Lower lobe of right lung (tissue), 2 donors: ENCODE measurements at places on chromosomes 4 and X.

- no peak for DNase-seq
These were observed 243.1 kb upstream of the TENM3 start for GRCh38 chr4:182000077-182000476.

- DNase-seq: no peak
These were observed 139.6 kb downstream of the CRLF2 start for GRCh38 chrX:1072637-1073377.

- DNase-seq: peak; percentile 47
These were observed 28.8 kb downstream of the PPP2R3B start for GRCh38 chrX:357693-358471.

GRCh38 chr4:119337010-119337409 is 15.1 kb upstream of the FABP2 start:
- DNase-seq: no peak

GRCh38 chrX:152831391-152831790 is 528 bp downstream of the NSDHL start:
- no peak for DNase-seq

DNA sequence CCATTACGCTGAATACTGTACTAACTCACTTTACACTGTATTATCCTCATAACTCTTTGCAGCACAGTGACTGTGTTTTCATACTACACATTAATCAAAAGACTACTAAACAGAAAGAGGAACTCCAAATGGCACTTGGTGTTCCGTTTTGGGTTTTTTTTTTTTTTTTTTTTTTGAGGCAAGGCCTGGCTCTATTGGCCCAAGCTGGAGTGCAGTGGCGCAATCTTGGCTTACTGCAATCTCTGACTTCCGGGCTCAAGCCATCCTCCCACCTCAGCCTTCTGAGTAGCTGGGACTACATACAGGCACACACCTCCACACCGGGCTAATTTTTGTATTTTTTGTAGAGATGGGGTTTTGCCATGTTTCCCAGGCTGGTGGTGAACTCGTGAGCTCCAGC is 10.7 kb downstream of the KLHL8 start:
- peak; percentile 86 for DNase-seq

- DNase-seq: no peak
These were observed 46.1 kb downstream of the C4orf46 start for GRCh38 chr4:158625544-158625943.

- DNase-seq: peak; percentile 73
These were observed 31.7 kb downstream of the COQ2 start for GRCh38 chr4:83252782-83253405.

- no peak for DNase-seq
These were observed 24.8 kb upstream of the CRMP1 start for GRCh38 chr4:5917672-5918071.

GRCh38 chrX:104166735-104167436 is 633 bp downstream of the FAM199X start:
- DNase-seq: no peak

DNA sequence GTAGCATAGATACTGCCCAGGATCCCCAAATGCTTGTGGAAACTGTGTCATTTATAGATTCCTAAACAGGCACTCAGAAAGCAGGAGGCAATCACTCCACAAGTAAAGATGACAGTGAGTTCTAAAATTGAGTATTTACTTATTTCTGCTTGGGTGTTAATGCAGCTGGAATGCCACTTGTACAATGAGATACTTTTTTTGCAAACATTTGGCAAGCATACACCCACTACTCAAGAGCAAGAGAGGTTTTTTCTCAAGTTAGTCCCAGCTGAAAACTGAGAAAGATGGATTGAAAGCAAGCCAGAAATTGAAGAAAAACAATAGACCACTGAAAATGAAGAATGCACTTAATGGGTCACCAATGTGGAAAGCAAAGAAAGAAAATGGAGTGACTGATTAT is 22.5 kb downstream of the GABRA3 start:
- DNase-seq: no peak

DNA sequence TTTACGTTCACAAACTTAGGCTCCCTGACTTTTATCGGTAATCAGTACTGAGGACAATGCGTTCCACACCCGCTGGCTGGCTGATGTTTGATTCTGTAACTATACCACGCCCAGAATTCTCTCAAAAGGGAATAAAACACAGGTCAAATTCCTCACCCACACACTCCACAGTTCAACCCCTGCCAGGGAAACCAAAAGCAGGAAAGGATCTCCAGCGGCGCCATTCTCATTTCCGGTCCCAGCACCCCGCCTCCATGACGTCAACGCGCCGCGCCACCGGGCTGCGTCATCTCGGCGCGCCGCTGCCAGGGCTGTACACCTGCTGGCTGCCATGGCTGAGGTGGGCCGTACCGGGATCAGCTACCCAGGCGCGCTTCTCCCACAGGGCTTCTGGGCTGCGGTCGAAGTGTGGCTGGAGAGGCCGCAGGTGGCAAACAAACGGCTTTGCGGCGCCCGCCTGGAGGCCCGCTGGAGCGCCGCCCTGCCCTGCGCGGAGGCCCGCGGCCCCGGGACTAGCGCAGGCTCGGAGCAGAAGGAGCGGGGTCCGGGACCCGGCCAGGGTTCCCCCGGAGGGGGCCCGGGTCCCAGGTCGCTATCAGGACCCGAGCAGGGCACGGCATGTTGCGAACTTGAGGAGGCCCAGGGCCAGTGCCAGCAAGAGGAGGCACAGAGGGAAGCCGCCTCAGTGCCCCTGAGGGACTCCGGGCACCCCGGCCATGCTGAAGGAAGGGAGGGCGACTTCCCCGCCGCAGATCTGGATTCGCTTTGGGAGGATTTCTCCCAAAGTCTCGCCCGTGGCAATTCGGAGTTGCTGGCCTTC is at the start of the genes ACOX3 and TRMT44:
Gene ACOX3 (minus strand): TSS at position 232 of the 820 bp plus-strand sequence. CDS start 24,202 bp downstream, outside the sequence.
Gene TRMT44 (plus strand): TSS at position 286 of the 820 bp plus-strand sequence. CDS start 46 bp downstream, at position 332.
- DNase-seq: peak; percentile 93

- no peak for DNase-seq
These were observed 33.5 kb upstream of the IGSF1 start for GRCh38 chrX:131322651-131323050.

DNA sequence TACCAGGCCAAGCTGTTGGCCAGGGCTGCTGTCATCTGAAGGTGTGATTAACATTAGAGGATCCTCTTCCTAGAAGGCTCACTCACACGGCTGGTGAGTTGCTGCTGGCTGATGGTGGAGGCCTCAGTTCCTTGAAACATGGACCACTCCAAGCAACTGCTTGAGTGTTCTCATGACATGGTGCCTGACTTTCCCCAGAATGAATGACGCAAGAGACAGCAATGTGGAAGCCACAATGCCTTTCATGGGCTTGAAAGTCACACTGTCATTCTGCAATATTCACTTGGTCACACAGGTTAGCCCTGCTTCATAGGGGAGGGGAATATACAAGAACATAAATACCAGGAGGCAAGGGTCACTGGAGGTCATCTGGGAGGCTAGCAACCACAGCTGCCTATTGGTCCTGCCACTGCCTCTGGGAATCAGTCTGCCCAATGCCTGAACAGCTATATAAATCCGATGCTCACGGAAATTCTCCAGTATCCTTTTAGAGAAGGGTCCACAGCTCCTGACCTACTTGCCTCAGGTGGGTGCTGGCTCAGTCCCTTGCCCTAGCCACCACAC is 97.1 kb upstream of the MAML3 start:
- no peak for DNase-seq

DNA sequence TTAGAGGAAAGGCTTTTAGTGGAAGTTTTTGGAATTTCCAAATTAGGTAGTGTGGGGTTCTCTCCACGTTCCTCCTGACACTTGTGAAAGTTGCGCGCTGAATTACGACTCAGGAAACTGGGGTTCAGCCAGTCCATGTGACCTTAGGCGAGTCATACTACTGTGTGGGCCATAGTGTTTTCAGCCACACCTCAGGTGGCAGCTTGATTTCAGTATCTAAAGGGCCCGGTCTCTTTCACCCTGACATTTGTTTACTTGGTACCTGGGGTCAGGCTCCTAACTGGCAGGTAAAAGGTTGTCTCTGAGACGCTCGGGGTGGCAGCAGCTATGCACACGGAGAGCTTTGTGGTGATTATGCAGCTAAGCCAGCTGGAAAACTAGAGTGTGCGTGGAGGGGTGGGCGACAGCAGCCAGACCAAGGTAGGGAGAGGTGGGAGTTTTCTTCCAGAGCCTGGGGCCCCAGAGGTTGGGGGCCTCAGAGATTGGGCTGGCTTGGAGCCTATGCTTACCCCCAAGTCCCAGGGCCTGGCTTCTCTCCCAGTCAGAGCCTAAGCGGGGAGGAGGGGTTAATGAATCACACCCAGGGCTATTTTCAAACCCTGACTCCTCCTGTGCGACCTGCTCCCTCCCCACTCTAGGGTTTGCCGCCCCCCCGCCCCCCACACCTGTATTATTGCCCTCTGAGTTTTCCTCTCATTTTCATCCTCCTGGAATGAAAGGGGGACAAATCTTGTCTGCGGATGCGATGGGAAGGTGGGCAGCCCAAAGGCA is 47.2 kb downstream of the STARD8 start:
- DNase-seq: no peak

- no peak for DNase-seq
These were observed 31.5 kb downstream of the GPR174 start for GRCh38 chrX:79176028-79176427.

GRCh38 chrX:120857240-120857639 is 18.4 kb downstream of the CT47B1 start:
- DNase-seq: no peak

GRCh38 chr4:94274912-94275311 is 67.2 kb downstream of the SMARCAD1 start:
- DNase-seq: no peak

DNA sequence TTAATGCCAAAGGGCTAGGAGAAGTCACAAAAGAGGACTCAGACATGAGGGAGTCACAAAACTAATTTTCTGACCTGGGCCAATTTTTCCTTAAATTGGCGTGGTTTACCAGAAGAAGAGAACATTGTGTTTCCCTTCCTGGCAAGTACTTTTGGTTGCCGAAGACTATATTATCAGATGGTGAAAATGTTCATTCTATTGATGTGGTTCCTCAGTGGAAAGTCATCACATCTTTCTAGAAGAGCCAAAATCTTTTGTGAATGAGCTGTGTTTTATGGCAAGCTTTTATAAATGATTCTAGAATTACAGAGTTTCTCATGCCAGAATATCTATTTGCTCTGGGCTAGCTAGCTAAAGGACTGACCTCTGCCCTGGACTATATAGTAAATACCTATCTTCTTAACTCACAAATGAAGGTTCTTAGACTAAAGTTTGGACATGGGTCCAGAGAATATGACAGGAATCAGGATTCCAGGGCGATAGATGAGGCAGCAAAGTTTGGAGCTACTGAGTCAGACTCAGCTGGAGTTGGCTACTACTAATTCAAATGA is 288.9 kb downstream of the IL1RAPL2 start:
- DNase-seq: no peak

- no peak for DNase-seq
These were observed 36.6 kb upstream of the PDK3 start for GRCh38 chrX:24428516-24428915.

- no peak for DNase-seq
These were observed 10.4 kb downstream of the ANOS1 start for GRCh38 chrX:8721536-8721935.

GRCh38 chrX:153902385-153902784 is 2.1 kb upstream of the AVPR2 start:
- DNase-seq: no peak

DNA sequence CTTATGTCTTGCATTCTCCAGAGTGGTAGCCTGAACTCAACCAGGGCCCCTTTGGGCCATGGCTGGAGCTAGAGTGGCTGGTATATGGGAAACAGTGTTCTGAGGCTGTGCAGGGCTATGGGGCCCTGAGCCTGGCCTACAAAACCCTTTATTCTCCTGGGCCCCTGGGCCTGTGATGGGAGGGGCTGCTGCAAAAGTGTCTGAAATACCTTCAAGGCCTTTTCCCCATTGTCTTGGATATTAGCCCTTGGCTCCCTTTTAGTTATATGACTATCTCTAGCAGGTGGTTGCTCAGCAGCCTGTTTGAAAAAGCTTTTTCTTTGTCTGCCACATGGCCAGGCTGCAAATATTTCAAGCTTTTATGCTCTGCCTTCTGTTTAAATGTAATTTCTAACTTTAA is 22.5 kb downstream of the APOOL start:
- no peak for DNase-seq

DNA sequence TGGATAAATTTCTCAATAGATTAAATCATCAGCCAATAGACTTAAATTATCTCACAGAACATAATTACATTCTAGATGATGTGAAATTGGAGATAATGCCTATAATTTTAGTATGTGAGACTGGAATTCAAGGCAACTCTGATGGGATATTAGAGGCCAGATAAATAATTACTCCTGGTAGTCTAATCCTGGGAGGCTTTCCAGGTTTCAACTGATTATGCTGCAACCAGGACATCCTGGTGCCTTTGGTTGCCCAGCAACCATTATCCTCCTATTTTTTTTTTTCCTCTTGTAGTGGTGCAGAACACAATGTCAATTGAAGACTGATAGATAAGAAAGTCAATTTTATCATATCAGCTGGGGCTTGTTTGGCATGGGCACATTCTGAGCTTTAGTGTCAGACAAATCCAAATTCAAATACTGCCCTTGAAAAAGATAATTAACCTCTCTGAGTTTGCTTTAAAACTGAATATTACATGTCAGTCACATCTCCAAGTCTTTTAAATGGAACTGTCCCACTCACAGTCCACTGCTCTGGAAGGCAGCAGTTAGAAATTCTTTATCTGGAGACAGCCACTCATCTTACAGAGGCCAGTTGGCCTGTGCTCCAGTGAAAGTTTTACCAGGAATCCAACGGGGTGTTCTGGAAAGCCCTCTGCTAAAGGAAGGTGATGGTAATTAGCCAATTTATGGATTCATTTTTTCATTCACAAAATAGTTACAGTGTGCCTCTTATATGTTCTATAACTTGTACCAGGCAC is 95.3 kb upstream of the GUCY1A1 start:
- no peak for DNase-seq

DNA sequence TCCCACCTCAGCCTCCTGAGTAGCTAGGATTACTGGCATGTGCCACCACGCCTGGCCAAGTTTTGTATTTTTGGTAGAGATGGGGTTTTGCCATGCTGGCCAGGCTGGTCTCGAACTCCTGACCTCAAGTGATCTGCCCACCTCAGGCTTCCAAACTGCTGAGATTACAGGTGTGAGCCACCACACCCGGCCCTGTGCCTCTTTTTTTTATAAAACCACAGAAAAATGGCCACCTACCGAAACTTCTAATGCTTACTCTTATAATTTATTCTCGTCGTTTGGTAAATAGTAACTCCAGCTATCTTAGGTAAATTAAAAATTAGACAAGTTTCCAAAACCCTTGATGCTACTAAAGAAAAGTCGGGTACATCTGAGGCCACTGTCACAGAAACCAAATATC is 54.4 kb downstream of the IRF2 start:
- DNase-seq: no peak

GRCh38 chr4:85724791-85725563 is 250.0 kb downstream of the ARHGAP24 start:
- no peak for DNase-seq

- no peak for DNase-seq
These were observed 66.8 kb downstream of the AFF2 start for GRCh38 chrX:148567229-148567628.

DNA sequence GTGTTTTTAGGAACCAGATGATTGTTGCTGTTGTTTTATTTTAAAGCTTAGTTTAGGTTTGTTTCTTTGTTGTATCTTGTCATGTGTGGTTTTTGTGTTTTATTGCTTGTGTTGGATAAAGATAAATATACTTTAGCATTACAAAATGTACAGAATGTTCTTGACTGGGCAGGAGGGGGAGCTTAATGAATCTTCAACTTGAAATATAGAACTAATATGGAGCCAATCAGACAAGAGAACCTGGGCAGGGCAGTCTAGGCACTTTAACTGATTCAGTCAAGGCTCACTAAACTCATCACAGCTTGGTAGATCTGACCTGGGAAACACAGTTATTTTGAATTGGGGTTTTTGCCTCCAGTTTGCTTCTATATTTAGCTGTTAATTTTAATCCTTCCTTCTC is 304.2 kb downstream of the ARHGAP24 start:
- DNase-seq: no peak
